ENCODE measurements at places on chromosomes 2 and 18. TPM values are rescaled to one million over a fixed set of nuclear protein-coding genes. Genes with fewer than 3 reads are reported as not detected.
A peak's percentile ranks its signal among the peaks of the same experiment; 100 is the strongest.

Gene ABCG5
- not detected for total RNA-seq

DNA sequence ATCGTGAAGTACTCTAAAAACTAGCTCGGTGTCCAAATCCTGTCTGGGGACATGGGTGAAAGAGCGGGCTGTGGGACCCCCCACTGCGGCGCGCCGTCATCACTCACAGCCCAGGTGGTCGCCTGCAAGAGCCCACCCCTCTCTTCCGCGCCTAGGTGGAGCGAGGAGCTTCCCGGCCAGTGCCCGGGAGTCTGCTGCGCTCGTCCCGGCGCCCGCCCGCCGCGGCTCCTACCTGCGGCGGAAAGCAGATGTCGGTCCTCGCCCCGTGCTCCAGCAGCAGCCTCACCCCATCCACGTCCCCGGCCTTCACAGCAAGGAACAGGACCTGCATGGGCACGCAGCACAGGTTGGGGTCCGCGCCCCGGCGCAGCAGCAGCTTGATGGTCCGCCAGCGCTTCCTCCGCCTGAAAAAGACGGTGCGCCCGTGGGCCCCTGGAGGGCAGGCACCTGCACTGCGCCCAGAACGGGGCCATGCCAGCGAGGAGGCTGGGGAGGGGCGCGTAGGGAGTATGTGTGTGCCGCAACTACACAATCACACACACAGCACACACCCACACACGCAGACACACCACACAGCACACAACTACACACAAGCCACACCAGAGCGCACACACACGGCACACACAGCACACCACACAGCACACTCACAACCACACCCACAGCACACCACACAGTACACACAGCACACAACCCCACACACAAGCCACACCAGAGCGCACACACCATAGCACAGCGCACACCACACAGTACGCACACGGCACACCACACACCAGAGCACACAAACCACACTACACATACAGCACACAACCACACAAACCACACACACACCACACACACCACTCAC, 37.4 kb downstream of the ANKMY1 start:
- DNase-seq = no peak

DNA sequence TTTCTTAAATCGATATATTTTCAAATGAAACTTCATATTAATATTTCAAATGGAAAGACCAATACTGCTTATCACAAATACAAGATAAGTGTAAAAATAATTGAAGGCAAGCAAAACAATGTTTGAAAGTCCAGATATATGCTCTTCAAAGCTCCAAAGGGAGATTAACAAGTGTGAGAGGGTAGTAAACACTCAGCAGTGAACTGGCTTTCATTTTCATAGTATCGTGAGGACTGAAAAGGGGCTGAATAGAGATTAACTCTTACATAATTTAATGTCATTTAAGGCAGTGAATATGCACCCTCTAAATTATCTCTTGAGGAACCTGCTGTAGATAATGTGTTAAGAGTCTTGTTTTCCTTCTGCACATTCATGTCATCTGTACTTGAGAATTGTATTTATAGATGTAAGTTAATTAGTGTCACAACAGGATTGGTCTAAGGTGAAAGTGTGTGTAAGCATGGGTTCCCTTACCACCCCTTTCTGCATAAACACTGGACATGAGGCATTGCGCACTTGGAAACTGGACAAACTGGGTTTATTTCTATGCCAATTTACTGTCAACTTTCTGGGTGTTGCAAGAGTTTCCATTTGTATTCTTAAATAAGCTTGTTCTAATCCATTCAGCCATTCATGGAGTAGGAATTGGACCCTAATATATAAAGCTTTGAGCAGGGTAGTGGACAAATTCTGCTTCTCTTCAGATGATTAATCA, 76.7 kb upstream of the SESTD1 start:
- DNase-seq = no peak

GRCh38 chr2:44137872-44138551, 30.7 kb upstream of the PPM1B start:
- no peak for DNase-seq

DNA sequence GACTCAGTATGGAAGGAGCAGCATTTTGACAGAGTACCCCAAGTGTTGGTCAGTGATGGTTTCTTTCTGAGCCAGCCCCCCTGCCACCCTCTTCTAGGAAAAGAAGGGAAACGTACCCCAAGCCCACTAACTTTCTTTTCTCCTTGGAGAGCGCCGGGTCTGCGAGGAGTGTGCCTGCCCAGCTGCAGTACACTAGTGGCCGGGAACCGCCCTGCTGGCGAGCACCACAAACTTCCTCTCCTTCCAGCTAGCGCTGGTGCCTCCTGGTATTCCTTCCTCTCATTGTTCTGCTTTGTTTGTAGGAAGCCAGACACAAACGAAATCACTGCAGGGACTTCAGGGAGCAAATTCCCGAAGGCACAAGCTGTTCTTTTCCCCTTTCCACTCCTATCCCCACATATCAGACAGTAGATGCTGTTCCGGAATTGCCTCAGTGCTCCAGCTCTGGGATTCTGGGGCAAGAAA, 1.8 kb downstream of the CCDC85A start:
- peak; percentile 47 for DNase-seq

GRCh38 chr2:175823002-175823706, 178.9 kb downstream of the LNPK start:
- peak; percentile 86 for DNase-seq

Measured in MG63 (cell line).